T-cell (primary cell): ENCODE measurements at places on chromosomes 2 and 18.

GRCh38 chr2:8608411-8608954, 73.4 kb upstream of the ID2 start:
- H3K27me3 ChIP-seq: peaks cover 4% of the 10 kb centered on the region
- H3K36me3 ChIP-seq: no peaks in the 10 kb centered on the region
- no peak overlapping the region for H3K27ac ChIP-seq
- H3K4me1 ChIP-seq: peaks cover 9% of the 10 kb centered on the region
- H3K4me3 ChIP-seq: no peak overlapping the region

GRCh38 chr2:21599417-21599816, 475.6 kb downstream of the TDRD15 start:
- H3K27ac ChIP-seq: no peak overlapping the region
- DNase-seq: no peak
- no peak overlapping the region for H3K4me3 ChIP-seq
- no peaks in the 10 kb centered on the region for H3K36me3 ChIP-seq
- no peaks in the 10 kb centered on the region for H3K27me3 ChIP-seq
- no peaks in the 10 kb centered on the region for H3K4me1 ChIP-seq

- DNase-seq: peak; percentile 7
- H3K4me1 ChIP-seq: no peaks in the 10 kb centered on the region
- H3K27ac ChIP-seq: no peak overlapping the region
- no peak overlapping the region for H3K4me3 ChIP-seq
- peaks cover 36% of the 10 kb centered on the region for H3K27me3 ChIP-seq
Measured at GRCh38 chr2:86297382-86298147, 39.9 kb downstream of the REEP1 start.

GRCh38 chr18:59610546-59611140, 86.6 kb downstream of the CCBE1 start:
- H3K36me3 ChIP-seq: no peaks in the 10 kb centered on the region
- no peak overlapping the region for H3K27ac ChIP-seq
- no peaks in the 10 kb centered on the region for H3K4me1 ChIP-seq
- H3K27me3 ChIP-seq: no peaks in the 10 kb centered on the region
- DNase-seq: no peak

GRCh38 chr2:215071676-215072075, 66.8 kb downstream of the ABCA12 start:
- no peaks in the 10 kb centered on the region for H3K27me3 ChIP-seq
- no peak overlapping the region for H3K4me3 ChIP-seq
- DNase-seq: no peak
- no peak overlapping the region for H3K27ac ChIP-seq
- no peaks in the 10 kb centered on the region for H3K4me1 ChIP-seq
- H3K36me3 ChIP-seq: no peaks in the 10 kb centered on the region

GRCh38 chr2:180238729-180239128, 231.6 kb upstream of the CWC22 start:
- no peak for DNase-seq
- no peak overlapping the region for H3K27ac ChIP-seq
- no peak overlapping the region for H3K4me3 ChIP-seq
- no peaks in the 10 kb centered on the region for H3K36me3 ChIP-seq
- H3K27me3 ChIP-seq: no peaks in the 10 kb centered on the region

DNA sequence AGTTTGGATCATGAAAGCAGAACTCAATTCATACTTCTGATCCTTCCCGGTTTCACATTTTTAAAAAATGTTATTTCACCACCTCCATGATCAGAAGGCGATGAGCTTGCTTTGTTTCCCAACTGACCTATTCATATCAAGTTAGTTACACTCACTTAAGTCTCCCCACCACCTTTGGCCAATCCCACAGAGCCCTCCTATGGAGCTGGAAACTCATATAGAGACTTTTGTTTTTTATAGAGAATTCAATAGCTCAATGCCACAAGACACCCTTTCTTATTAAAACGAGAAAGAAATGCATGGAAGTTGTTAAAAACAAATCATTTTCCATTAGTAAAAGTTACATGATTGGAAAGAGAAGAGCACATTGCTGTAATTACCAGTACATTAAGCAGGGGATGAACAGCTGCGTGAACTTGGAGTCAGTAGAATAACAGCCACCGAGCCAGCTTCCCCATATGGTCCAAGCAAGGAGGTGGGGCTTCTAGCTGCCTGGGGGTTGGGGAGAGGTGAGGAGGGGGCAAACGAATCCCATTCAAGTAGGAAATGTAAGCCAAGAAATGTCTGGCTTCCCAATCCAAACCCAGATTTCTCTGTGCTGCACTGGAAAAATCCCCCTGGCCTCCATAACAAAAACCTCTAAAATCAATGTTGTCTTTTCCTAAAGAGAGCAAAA, 614.5 kb downstream of the IRS1 start:
- H3K27me3 ChIP-seq: no peaks in the 10 kb centered on the region
- DNase-seq: no peak
- no peaks in the 10 kb centered on the region for H3K4me1 ChIP-seq
- no peak overlapping the region for H3K27ac ChIP-seq

DNA sequence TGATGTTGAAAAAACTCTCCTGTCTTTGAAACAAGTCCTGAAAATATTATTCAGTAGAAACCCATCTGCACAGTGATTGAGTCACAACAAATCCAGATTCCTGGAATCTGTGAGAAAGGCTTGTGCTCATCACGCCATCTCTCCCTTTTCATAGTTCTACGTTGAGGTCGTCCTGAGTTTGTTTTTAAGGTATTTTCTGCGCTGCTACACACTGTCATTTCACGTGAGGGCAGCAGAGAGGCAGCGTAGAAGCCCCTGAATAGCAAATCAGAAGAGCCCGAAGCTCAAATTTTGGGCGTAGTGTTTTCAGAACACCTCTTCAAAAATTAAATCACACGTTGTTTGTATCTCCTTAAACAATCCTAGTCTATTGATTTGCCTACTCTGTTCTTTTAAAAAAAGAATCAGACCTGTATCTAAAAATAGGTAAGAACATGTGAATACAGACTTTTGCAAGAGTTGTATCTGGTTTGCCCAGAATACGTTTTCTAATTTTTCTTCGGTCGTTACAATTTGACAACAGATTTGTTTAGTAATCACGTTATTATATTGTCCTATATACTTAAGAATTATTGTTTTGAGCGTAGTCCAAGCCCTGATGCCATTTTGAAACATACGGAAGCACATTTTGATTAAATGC, 61.6 kb upstream of the SLC38A11 start:
- DNase-seq: no peak
- no peaks in the 10 kb centered on the region for H3K4me1 ChIP-seq
- H3K27me3 ChIP-seq: no peaks in the 10 kb centered on the region
- H3K36me3 ChIP-seq: no peaks in the 10 kb centered on the region
- no peak overlapping the region for H3K4me3 ChIP-seq
- no peak overlapping the region for H3K27ac ChIP-seq

DNA sequence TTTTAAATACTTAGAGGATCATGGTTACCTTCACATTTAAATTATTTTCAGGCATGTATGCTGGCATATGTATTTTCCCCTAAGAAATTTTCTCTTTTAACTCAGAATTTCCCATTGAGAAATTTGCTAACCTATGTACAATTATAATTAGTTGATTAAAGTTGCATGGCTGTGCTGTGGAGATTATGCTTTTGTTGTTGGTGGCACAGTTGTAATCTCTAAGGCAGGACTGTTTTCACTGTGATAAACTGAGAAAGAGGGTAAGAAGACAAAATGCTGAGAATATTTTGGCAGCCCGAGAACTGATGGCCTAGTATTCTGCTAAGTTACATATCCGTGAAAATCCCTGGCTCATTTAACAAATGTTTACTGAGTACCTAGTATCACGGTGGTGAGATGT, 1.4 kb downstream of the VRK2 start:
- no peak for DNase-seq
- H3K27me3 ChIP-seq: no peaks in the 10 kb centered on the region
- H3K4me3 ChIP-seq: no peak overlapping the region
- peaks cover 17% of the 10 kb centered on the region for H3K4me1 ChIP-seq
- H3K36me3 ChIP-seq: no peaks in the 10 kb centered on the region
- peak overlapping the region; percentile 39 for H3K27ac ChIP-seq

- DNase-seq: no peak
- no peak overlapping the region for H3K4me3 ChIP-seq
- peaks cover 17% of the 10 kb centered on the region for H3K36me3 ChIP-seq
- H3K4me1 ChIP-seq: no peaks in the 10 kb centered on the region
- no peak overlapping the region for H3K27ac ChIP-seq
Measured at GRCh38 chr2:23707096-23707495, 219.8 kb downstream of the ATAD2B start.

GRCh38 chr18:69737851-69738250, 209.8 kb downstream of the CD226 start:
- H3K27me3 ChIP-seq: no peaks in the 10 kb centered on the region
- no peak overlapping the region for H3K27ac ChIP-seq
- no peaks in the 10 kb centered on the region for H3K36me3 ChIP-seq
- no peak overlapping the region for H3K4me3 ChIP-seq
- H3K4me1 ChIP-seq: no peaks in the 10 kb centered on the region

DNA sequence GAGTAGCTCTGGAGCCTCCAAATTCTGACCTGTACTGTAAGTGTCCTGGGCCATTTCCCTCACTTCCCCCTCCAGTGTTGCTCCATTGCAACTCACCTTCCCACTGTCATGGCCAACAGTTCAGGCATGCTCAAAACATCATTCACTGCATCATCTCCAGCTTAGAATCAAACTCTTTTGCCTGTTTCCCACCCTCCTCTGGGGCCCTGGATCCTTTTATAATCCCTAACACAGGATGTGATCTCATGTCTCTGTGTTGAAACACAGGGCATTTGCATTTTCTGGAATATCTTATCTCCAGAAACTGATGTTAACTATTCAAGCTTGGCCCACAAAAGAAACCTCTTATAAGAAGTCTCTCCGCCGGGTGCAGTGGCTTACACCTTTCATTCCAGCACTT, 3.0 kb downstream of the DPP4 start:
- no peak overlapping the region for H3K27ac ChIP-seq
- no peaks in the 10 kb centered on the region for H3K36me3 ChIP-seq
- peaks cover 24% of the 10 kb centered on the region for H3K4me1 ChIP-seq
- peak overlapping the region; percentile 46 for H3K4me3 ChIP-seq

- no peak for DNase-seq
- H3K27ac ChIP-seq: no peak overlapping the region
- H3K4me1 ChIP-seq: peaks cover 3% of the 10 kb centered on the region
Measured at GRCh38 chr2:239666053-239666854, 265.4 kb upstream of the HDAC4 start.

DNA sequence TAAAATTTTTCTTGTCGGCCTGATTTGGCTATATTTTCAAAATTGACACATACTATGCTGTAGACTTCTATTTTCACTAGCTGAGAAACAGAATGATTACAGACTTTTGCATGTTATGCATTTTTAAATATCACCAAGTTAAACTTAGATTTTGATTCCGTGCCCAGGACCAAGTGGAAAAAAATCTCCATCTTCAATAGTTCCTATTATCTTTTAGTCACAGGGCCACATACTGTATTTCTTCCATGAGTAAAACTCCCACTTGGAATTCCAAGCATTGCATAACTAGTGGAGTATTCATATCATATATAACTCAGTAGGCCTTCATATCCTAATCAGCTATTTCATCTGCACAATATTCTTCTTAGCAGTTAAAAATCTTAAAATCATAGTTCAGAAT, 470.9 kb downstream of the ARHGAP15 start:
- no peaks in the 10 kb centered on the region for H3K27me3 ChIP-seq
- no peak for DNase-seq
- peaks cover 22% of the 10 kb centered on the region for H3K36me3 ChIP-seq
- H3K4me3 ChIP-seq: no peak overlapping the region

- no peak overlapping the region for H3K4me3 ChIP-seq
- peaks cover 2% of the 10 kb centered on the region for H3K27me3 ChIP-seq
- H3K36me3 ChIP-seq: no peaks in the 10 kb centered on the region
- DNase-seq: no peak
Measured at GRCh38 chr2:223641082-223641481, 38.9 kb upstream of the SCG2 start.

GRCh38 chr2:99066075-99066958, 75.2 kb upstream of the C2orf15 start:
- H3K27ac ChIP-seq: no peak overlapping the region
- H3K27me3 ChIP-seq: no peaks in the 10 kb centered on the region
- peaks cover 17% of the 10 kb centered on the region for H3K4me1 ChIP-seq
- H3K36me3 ChIP-seq: no peaks in the 10 kb centered on the region
- DNase-seq: no peak
- H3K4me3 ChIP-seq: no peak overlapping the region

- H3K27me3 ChIP-seq: no peaks in the 10 kb centered on the region
- H3K27ac ChIP-seq: no peak overlapping the region
- no peak overlapping the region for H3K4me3 ChIP-seq
- no peaks in the 10 kb centered on the region for H3K4me1 ChIP-seq
- H3K36me3 ChIP-seq: no peaks in the 10 kb centered on the region
Measured at GRCh38 chr2:31282634-31283033, 48.7 kb downstream of the EHD3 start.

DNA sequence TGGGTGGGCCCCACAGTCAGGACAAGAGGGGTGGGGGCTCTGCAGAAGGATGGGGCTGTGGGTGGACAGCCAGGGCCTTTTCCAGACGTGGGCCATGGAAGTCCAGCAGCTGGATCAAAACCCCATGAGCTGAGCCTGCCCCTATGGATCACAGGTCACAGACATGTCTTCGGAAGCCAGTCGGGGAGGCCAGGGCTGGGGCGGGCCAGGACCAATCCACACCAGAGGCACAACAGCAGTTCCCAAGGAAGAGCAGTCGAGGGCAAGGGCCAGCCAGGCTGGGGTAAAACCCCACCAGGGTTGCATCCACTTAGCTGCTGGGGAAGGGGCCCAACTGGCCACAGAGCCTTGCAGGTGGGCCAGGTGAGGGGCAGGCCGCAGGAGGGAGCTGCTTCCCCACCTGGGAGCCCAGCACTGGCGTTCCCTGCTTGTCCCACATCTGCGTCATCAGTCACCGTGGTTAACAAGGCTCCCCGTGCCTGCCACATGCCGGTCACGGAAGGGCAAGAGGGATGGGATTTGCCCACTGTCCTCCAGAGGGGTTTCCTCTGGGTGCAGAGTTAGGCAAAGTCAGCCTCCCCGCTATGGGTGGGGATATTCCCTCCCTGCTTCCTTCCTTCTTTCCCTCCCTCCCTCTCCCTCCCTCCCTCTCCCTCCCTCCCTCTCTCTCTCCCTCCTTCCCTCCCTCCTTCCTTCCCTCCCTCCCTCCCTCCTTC, 46.4 kb upstream of the ODC1 start:
- H3K36me3 ChIP-seq: no peaks in the 10 kb centered on the region
- H3K27me3 ChIP-seq: no peaks in the 10 kb centered on the region
- no peaks in the 10 kb centered on the region for H3K4me1 ChIP-seq
- peak overlapping the region; percentile 80 for H3K27ac ChIP-seq

DNA sequence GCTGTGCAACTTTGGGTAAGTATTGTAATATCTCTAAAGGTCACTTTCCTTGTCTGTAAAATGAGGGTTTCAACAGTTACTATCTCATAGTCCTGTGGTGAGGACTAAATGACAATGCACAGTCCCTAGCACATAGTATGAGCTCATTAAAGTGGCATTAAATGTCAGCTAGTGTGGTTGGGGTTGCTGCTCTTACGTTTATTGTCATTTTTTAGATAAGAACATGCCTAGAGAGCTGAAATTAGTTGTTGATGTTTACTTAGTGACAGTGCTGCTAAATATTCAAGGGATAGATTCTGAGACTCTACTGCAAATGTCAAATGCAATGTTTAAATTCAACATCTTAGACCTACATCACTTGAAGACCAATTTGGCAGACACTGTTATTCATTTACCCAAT, 356.1 kb upstream of the ETAA1 start:
- DNase-seq: no peak
- H3K36me3 ChIP-seq: no peaks in the 10 kb centered on the region
- no peaks in the 10 kb centered on the region for H3K27me3 ChIP-seq
- no peak overlapping the region for H3K4me3 ChIP-seq
- H3K4me1 ChIP-seq: no peaks in the 10 kb centered on the region
